Memory B cell (primary cell): ENCODE measurements at places on chromosomes 16 and 17.

- H3K27me3 ChIP-seq: no peaks in the 10 kb centered on the region
- peaks cover 15% of the 10 kb centered on the region for H3K36me3 ChIP-seq
- DNase-seq: peak; percentile 54
- H3K4me3 ChIP-seq: peak overlapping the region; percentile 76
- H3K27ac ChIP-seq: peak overlapping the region; percentile 100
- H3K4me1 ChIP-seq: peaks cover 27% of the 10 kb centered on the region
Observed at GRCh38 chr17:75776386-75777295, 8.0 kb upstream of the UNK start.

DNA sequence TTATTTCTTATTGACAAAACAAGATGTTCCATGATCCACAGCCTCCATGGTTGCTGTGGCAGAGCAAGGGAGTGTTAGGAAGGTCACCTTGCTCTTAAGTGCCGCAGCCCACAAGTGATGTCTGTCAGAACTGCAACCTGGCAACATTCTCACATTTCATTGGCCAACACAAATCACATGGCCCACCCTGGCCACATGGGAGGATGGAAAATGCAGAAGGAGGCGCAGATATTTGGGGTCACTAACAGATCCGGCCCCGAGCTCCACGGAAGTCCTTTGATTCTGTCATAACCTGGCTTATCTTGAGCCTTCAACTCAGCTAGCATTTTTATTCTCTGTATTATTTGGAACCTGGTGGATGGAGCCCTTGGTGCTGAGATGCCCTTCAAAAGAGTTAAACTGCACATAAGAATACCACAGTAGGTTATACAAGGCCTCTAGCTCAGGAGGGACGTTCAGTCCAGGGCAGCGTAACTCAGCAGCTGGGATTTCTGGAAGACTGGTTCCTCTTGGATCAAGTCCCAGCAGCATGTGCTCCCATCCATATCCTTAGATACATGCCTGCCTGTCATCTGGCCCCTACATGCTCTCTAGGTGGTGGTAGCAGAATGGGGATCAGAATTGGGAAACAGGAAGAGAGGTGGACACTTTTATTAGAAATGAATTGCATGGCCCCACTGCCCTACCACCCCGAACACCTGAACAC is 508.1 kb downstream of the HAPSTR1 start:
- no peak overlapping the region for H3K27ac ChIP-seq
- H3K4me1 ChIP-seq: no peaks in the 10 kb centered on the region
- H3K36me3 ChIP-seq: no peaks in the 10 kb centered on the region
- peaks cover 9% of the 10 kb centered on the region for H3K27me3 ChIP-seq
- no peak for DNase-seq

- peaks cover 13% of the 10 kb centered on the region for H3K36me3 ChIP-seq
- no peak overlapping the region for H3K4me3 ChIP-seq
- no peaks in the 10 kb centered on the region for H3K27me3 ChIP-seq
- peaks cover 20% of the 10 kb centered on the region for H3K4me1 ChIP-seq
- no peak overlapping the region for H3K27ac ChIP-seq
- DNase-seq: no peak
Observed at GRCh38 chr16:48535831-48536613, 74.0 kb downstream of the N4BP1 start.

DNA sequence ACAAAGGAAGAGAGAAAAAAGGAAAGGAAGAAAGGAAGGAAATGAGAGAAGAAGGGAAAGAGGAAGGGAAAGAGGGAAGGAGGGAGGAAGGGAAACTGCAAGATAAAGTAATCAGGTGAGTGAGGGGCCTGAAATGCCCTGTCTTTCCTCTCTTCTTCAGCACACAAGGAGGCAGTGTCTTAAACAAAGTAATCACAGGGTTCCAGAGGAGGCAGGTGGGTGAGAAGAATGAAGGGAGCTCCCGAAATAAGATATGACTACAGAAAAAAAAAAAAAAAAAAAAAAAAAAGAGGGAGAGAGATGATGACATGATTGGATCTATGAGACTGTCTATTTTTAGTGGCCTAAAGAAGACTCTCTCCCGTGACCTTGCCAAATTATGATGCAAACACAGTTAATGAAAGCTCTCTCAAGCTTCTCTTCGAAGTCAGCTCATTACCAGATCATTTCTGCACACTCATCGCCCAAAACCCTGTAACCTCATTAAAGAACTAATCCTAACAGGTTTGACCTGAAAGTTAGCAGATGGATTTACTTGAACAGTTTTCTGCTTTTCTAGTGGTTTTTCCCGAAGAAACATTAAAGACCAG is 53.6 kb downstream of the CDH11 start:
- no peak overlapping the region for H3K27ac ChIP-seq
- no peak overlapping the region for H3K4me3 ChIP-seq
- H3K36me3 ChIP-seq: no peaks in the 10 kb centered on the region
- H3K27me3 ChIP-seq: no peaks in the 10 kb centered on the region

- no peaks in the 10 kb centered on the region for H3K27me3 ChIP-seq
- no peak overlapping the region for H3K27ac ChIP-seq
- no peak for DNase-seq
- H3K36me3 ChIP-seq: no peaks in the 10 kb centered on the region
Observed at GRCh38 chr16:63614429-63614828, 1507.4 kb downstream of the CDH11 start.

DNA sequence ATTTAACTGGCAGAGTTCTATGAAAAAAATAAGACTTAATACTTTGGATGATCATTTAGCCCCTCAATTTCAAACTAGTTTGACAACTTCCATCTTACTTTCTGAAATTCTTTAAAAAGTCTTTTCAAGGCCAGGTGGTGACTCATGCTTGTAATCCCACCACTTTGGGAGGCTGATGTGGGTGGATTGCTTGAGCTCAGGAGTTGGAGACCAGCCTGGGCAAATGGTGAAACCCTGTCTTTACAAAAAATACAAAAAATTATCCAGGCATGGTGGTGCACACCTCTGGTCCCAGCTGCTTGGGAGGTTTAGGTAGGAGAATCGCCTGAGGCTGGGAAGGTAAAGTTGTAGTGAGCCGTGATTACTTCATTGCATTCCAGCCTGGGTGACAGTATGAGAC is 154.4 kb downstream of the TANC2 start:
- no peak overlapping the region for H3K4me3 ChIP-seq
- DNase-seq: no peak
- H3K36me3 ChIP-seq: no peaks in the 10 kb centered on the region

GRCh38 chr17:81094509-81095382 is 59.8 kb downstream of the BAIAP2 start:
- peak overlapping the region; percentile 24 for H3K27ac ChIP-seq
- DNase-seq: no peak
- H3K4me3 ChIP-seq: no peak overlapping the region
- H3K4me1 ChIP-seq: peaks cover 9% of the 10 kb centered on the region

- no peak for DNase-seq
- peaks cover 4% of the 10 kb centered on the region for H3K4me1 ChIP-seq
- H3K27me3 ChIP-seq: no peaks in the 10 kb centered on the region
- H3K4me3 ChIP-seq: no peak overlapping the region
- H3K27ac ChIP-seq: no peak overlapping the region
- H3K36me3 ChIP-seq: peaks cover 27% of the 10 kb centered on the region
Observed at GRCh38 chr16:85785927-85786326, 13.4 kb downstream of the EMC8 start.

GRCh38 chr16:50407351-50407750 is 38.6 kb upstream of the BRD7 start:
- no peak overlapping the region for H3K4me3 ChIP-seq
- no peaks in the 10 kb centered on the region for H3K36me3 ChIP-seq
- DNase-seq: no peak
- no peak overlapping the region for H3K27ac ChIP-seq
- no peaks in the 10 kb centered on the region for H3K4me1 ChIP-seq
- peaks cover 2% of the 10 kb centered on the region for H3K27me3 ChIP-seq

DNA sequence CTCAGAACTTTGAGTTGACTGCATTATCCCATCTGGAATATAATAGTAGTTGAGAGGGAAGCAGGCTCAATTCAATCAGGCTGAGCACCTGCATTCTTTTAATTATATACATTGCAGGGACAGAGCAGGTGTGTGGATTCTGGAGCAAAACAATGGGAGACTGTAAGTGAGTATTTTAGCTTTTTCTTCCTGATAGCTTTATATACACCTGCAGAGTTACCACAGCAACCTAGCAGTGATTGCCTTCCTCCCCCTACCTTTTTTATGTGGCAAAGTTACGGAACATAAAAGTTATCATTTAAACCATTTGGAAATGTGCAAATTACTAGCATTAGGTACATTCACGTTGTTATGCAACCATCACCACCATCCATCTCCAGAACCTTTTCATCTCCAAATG is 25.4 kb upstream of the RHOT1 start:
- no peaks in the 10 kb centered on the region for H3K4me1 ChIP-seq
- H3K4me3 ChIP-seq: no peak overlapping the region
- H3K27me3 ChIP-seq: peaks cover 10% of the 10 kb centered on the region

DNA sequence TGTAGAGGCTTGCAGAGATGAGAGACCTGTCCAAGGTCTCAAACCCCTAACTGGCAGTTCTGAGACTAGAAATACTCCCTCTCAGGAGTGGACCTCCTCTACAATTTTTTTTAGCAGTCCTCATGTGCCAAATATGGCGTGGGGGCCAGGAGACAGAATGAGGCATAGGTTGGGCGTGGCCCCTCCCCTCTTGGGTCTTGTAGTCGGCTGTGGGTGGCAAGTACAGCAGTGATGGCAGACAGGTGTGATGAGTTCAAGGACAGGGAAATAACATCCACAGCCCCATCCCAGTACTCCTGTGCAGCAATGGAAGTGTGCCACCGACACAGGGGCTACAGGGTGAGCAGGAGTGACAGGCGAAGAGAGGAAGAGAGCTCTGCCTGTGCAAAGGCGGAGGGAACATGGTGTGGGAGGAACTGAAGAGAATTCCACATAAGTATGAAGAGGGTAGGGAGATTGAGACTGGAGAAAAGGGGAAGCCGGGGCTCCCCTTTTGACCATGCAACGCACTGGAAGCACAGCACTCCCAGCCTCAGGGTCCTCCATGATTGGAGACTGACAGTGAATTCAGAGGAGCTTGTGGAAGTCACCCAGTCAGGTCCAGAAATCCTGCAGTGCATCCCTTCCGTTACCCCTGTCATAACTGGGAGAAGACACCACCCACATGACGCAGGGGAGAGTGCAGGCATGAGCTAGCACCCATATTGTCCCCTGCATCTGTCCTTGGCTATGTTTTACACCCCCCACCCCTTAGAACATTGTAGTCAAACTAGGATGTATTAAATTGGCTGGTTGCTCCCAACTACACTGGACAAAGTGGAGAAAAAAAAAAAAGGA is 14.8 kb upstream of the CETP start:
- no peak for DNase-seq
- H3K4me3 ChIP-seq: no peak overlapping the region
- peak overlapping the region; percentile 63 for H3K27ac ChIP-seq
- H3K36me3 ChIP-seq: peaks cover 12% of the 10 kb centered on the region
- no peaks in the 10 kb centered on the region for H3K27me3 ChIP-seq

DNA sequence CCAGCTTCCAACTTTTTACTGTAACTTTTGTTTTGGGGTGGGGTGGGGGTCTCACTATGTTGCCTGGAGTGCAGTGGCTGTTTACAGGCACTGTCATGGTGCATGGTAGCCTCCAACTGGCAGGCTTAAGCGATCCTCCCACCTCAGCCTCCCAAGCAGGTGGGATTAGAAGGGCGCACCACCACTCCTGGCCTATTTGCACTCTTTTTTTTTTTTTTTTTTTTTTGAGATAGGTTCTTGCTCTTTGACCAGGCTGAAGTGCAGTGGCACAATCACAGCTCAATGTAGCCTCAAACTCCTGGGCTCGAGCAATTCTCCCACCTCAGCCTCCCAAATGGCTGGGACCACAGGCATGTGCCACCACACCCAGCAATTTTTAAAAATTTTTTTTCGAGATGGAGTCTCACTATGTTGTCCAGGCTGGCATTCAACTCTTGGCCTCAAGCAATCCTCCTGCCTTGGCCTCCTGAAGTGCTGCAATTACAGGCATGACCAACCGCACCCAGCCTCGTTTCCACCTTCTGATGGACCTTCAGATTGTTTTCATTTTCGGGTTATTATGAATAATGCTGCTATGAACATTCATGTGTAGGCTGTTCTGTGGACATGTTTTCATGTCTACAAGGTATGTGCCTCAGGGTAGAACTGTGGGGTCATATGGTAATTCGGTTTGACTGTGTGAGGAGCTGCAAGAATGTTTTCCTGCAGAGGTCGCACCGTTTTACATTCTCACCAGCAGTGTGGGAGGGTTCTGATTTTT is 10.9 kb downstream of the TRAP1 start:
- no peak overlapping the region for H3K4me3 ChIP-seq
- peaks cover 2% of the 10 kb centered on the region for H3K36me3 ChIP-seq
- H3K4me1 ChIP-seq: peaks cover 3% of the 10 kb centered on the region
- no peak for DNase-seq
- H3K27ac ChIP-seq: no peak overlapping the region
- no peaks in the 10 kb centered on the region for H3K27me3 ChIP-seq

- no peaks in the 10 kb centered on the region for H3K27me3 ChIP-seq
- no peaks in the 10 kb centered on the region for H3K4me1 ChIP-seq
- H3K36me3 ChIP-seq: peaks cover 50% of the 10 kb centered on the region
- no peak for DNase-seq
Observed at GRCh38 chr16:74944466-74944865, 40.5 kb downstream of the WDR59 start.

- no peak for DNase-seq
- H3K27me3 ChIP-seq: no peaks in the 10 kb centered on the region
- H3K36me3 ChIP-seq: peaks cover 4% of the 10 kb centered on the region
- peak overlapping the region; percentile 28 for H3K27ac ChIP-seq
- H3K4me3 ChIP-seq: no peak overlapping the region
Observed at GRCh38 chr17:27578718-27579085, 52.3 kb upstream of the LGALS9 start.

DNA sequence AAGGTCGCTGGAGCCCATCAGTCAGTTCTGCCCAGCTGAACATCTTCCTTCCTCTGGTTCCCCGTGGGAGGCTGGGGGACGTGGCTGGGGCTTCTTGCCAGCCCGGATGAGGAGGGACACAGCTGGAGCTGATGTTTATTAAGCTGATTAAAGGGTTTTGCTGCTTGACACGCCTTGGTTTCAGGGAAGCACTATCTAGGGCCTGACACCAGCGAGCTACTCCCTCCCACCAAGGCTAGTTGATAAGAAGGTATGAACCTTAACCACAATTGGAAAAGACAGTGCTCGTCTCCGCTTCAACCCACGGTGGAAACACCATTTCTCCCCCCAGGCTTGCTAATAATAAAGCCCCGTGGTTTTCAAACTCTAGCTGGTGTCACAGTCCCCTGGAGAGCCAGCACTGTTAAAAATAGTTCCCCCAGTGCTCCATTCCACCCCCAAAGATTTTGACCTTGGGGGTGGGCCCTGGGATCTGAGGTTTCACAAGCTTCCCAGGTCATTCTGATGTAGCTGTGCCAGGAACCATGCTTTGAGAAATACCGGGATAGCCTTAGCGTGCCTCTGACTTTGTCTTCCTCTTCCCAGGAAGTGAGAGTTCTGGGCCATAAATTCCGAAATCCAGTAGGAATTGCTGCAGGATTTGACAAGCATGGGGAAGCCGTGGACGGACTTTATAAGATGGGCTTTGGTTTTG is 5.5 kb downstream of the DHODH start:
- peak overlapping the region; percentile 22 for H3K27ac ChIP-seq
- no peaks in the 10 kb centered on the region for H3K27me3 ChIP-seq
- DNase-seq: no peak
- peaks cover 8% of the 10 kb centered on the region for H3K4me1 ChIP-seq
- no peak overlapping the region for H3K4me3 ChIP-seq
